Ecto neural progenitor cell (in vitro differentiated cells): ENCODE measurements at places on chromosomes 16 and 17.
A peak's percentile ranks its signal among the peaks of the same experiment; 100 is the strongest.

DNA sequence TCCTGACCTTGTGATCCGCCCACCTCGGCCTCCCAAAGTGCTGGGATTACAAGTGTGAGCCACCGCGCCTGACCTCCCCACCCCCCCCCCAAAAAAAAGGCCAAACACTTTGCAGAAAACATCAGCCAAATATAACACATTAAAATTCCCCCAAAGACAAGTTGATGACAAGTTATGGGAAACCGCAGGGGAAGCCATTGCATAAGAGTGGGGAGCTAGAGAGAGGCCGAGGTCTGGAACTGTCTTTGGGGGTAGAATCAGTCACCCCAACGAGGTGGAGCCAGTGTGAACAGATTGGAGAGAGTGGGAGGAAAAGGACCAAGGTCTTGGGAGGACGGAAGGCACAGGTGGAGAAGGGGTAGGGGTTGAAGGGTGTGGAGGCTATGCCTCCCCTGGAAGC lies 2.8 kb downstream of the DRC3 start:
- DNase-seq: no peak

GRCh38 chr17:4947411-4948165 lies 742 bp downstream of the PFN1 start:
- peak; percentile 81 for DNase-seq

DNA sequence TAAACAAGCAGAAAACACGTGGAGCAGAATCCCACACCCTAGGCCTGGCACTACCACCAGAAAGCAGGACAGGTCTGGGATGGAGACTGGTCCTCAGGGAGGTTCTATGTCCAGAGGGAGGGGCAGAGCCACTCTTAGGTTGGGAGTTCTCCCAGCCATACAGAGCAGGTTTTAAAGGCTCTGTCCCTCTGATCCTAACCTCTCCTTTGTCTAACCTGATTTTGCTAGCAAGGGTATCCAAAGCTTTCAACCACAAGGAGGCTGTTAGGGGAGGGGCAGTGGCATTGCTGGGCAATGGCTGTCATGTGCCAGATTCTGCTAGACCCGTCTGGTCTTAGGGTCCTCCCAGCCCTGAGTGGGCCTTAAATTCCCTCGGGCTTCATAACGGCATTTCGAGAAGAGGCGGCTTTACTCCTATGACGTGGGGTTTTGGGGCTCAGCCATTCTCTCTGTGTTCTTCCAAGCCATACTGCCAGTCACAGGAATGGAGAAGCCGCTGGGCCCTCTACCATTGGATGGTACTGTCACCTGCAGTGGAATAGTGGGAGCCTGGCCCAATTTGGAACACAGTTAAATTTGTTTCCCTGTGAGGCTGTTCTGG lies 5.7 kb downstream of the TPPP3 start:
- DNase-seq: no peak

- DNase-seq: no peak
These were observed 96.1 kb upstream of the ELAC2 start for GRCh38 chr17:13113821-13114525.

DNA sequence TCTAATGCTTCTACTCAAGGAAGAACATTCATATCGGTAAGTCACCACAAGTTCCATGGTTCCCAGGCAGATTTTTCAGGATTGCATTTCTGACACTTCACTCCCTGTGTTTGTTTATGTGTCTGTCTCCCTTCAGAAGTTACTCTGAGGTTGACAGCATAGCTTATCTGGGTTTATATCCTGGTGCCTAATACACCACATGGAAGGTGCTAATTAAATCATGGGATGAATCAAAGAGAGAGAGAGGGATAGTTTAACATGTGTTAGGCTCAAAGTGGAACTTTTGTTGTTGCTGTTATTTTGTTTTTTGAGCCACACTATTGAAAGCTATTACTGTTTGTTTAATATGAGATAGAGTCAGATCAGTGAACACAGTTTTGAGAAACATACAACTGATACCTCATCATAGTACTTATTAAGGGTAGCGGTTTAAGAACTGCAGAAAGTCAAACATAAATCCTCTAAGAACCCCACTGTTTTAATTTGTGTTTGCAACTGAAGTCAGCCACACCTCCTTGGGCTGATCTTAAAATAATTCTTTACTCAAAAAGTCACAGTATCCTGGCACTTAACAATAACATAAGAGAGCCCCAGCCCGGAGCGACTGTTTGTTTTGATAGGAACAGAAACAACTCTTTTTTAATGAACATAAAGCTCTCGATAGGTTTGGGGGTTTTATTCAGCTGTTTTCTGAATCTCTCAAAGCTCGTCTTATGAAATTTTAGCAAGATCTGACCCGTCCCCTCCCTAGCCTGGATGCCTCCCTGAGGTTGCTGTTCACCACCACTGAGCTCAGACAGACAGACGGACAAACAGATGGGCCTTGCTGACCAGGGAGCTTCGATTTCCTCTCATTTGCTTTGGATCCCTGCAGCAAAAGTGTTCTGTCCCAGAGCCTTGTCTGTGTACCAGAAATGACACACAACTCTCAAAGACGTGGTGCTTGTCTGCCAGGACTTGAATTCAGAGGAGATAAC lies 98.3 kb upstream of the MYOCD start:
- no peak for DNase-seq

DNA sequence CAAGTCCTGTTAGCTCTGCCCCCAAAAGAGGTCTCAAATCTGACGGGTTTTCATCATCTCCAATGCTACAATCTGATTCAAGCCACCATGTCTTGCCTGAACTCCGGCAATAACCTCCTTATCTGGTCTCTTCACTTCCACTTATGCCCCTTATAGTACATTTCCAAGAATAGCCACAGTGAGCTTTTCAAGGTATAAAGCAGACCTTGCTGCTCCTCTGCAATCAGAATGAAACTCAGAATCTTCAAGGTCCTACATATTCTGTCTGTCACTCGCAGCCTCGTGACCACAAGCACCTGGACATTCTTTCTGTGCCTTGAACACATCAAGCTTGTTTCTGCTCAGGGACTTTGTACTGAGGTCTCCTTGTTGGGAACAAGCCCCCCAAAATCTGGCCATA lies 84.7 kb downstream of the YPEL2 start:
- no peak for DNase-seq

GRCh38 chr16:12646490-12647274 lies 157.0 kb downstream of the CPPED1 start:
- DNase-seq: no peak

DNA sequence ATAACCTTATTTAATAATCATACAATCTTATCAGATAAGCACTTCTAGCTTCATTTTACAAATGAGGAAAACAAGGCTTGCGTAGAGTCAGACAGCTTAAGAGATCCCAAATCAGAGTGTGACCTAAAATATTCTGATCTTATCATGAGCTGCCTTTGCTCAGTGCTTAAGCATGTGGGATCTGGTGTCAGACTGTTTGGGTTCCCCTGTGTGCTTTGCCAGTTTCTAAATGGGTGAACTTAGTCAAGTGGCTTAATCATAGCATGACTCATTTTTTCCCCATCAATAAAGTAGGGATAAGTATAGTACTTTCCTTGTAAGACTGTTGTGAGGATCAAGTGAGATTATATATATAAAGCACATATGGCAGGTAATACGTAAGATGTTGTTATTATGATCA lies 612.6 kb upstream of the C16orf82 start:
- no peak for DNase-seq

GRCh38 chr16:48318630-48319029 lies 66.6 kb downstream of the SIAH1 start:
- DNase-seq: no peak

- no peak for DNase-seq
These were observed 39.9 kb upstream of the SDK2 start for GRCh38 chr17:73684183-73684582.

GRCh38 chr16:4649744-4650442 lies 25.3 kb downstream of the MGRN1 start:
- no peak for DNase-seq

DNA sequence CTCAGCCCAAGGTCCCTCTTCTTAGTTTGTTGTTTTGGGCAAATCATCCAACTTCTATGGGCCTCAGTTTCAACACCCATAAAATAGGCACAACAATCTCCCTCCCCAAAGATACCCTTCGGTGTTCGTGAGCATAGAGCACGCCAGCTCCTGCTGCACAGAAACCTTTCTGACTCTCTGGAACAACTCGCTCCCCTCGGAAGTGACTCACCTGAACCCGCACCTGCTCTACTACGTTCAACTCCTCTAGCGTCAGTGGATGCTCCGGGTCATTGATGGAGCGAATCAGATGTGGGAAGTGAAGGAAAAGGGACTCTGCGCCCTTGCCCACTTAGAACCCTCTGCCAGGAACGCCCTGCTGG lies 445 bp downstream of the CIAO2B start:
- DNase-seq: no peak

DNA sequence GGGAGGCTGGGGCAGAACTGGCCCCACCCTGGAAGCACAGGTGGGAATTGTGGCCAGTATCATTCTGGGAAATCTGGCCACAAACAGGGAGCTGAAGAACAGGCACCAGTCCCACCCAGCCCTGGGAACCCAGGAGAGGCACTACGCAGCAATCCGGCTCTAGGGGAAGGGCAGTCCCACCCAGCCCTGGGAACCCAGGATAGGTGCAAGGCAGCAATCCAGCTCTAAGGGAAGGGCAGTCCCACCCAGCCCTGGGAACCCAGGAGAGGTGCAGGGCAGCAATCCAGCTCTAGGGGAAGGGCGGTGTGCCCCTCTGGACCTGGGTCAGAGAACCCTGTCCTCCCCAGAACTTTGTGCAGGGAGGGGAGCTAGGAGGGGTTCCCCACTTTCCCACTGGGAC lies 7.1 kb downstream of the DRC3 start:
- no peak for DNase-seq

DNA sequence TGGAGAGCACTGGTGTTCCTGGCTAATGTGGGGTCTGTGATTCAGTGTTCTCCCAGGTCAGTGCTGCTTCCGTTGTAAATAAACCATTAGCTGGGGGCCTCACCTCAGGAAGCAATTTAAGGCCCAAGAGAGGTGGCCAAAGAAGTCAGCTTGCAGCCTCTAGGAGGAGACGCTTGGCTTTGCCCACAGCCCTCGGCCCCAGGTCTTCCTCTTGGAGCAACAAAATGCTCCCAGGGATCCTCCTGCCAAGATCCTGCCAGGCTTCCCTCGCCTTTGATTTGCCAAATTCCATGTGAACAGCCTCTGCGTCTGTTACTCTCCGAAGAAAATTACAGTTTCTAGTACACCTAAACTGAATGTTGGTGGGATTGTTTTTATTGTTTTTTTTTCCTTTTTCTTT lies 62.4 kb upstream of the TBX2 start:
- DNase-seq: no peak

DNA sequence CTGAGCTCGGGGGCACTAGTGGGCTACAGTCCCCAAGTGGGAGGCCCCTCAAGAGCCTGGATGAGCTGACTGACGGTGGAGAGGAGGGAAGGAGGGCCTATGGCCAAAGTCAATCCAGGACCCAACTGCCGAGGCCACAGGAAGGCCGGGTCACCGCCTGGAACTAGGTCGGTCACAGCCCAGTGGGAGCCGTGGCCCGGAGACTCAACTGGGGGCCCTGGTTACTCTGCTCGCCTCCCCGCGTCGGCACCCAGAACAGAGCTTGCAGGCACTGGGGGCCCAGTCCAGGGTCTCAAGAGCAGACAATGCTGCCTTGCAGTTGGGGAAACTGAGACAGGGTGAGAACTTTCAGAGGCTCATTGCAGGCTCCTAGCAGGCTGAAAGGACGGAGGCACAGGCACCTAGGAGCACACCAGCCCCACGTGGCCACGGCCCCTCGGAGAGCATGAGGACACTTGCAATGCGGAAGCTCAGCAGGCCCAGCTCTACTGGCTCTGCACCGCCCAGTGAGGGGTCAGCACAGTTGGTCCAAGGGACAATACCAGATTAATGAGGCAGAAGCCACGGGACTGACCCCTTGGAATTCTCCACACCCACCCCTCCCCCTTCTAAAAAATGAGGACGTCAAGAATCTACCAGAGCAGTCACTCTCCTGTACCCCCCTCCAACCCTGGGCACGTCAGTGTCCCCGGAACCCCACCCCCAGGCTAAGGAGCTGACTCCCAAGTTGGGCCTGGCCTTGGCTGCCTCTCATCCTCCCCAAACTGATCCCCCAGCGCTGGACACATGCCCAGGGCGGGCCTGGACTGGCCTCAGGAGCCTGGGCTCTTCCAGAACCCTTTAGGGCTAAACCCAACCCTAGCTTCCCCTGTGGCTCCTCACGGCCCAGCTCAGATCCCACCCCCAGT lies 2.2 kb downstream of the HS3ST6 start:
- DNase-seq: peak; percentile 50

DNA sequence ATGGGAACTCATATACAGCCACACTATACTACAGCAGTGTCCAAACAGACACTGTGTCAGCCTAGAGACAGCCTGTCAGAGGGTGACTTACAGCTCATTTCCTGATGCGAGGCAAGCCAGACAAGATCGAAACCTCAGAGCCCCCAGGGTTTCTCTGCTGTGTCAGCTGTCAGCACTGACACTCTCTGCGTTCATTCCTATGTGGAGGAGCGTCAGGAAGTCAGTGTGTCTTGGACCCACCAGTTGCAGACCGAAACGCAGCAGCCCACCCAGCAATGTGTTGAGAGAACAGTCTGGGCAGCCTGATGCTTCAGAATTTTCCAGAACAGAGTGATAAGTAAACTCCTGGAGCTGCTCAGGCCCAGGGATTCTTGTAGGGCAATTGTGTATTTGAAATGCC lies 20.6 kb upstream of the MAPT start:
- DNase-seq: no peak
